ENCODE measurements at places on chromosomes 12 and 14.
A peak's percentile ranks its signal among the peaks of the same experiment; 100 is the strongest.

GRCh38 chr12:122026706-122027333 lies 5.1 kb downstream of the BCL7A start:
- no peak for DNase-seq

DNA sequence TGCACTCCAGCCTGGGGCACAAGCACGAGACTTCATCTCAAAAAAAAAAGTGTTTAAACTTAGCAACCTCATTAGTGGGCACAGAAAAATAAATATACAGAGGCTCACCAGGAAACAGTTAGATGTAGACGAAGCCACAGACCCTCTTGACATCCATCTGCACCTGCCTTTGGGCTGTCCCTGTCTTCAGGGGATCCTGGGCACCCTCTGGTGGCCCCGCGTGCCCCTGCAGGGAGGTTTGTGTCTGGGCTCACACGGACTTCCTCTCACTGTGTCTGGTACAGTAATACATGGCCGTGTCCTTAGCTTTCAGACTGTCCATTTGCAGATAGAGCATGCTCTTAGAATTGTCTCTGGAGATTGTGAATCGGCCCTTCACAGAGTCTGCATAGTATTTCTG lies 916.5 kb downstream of the TMEM121 start:
- no peak for DNase-seq

GRCh38 chr12:69470189-69471075 lies at the start of gene FRS2:
TSS of gene FRS2 (plus strand) at chr12:69470388. CDS start at chr12:69569031, 98,643 bp downstream.
- peak; percentile 92 for DNase-seq

- DNase-seq: no peak
These were observed 150.4 kb downstream of the PHETA1 start for GRCh38 chr12:111218499-111218898.

DNA sequence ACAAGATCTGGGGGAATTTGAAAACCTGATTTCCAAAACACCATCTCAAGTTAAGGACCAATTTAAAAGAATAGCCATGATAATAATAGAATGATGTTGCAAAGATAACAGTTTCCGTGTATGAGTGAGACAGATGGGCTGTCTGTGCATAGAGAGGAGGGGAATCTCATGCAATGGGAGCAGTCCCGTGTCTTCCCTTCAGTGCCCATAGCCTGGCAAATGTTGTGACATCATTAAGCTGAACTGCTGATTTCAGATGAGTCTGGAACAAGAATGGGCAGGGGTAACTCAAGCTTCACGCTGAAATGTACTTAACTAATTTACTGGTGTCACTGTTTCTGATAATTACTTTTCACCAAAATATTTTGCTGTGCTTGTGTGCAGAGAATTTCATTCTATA lies 454.0 kb downstream of the FOXG1 start:
- no peak for DNase-seq

- DNase-seq: no peak
These were observed 81.1 kb downstream of the MAP1LC3B2 start for GRCh38 chr12:116640281-116640680.

DNA sequence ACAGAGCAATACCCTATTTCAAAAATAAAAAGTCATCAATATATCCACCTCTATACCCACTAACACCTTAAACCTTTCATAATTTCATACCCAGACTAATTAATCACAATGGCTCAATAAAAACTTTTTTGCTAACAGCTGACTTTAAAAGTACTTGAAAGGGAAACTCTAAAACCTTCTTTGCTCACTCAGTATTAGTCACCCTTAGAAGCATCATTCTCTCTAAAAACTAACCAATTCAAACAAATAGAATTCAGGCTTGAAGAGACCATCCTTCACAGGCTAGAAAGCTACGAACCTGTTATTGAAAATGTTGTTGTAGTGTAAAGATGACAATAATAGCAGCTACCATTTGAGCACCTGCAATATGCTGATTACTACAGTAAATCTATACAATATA lies 37.2 kb downstream of the HECTD1 start:
- DNase-seq: peak; percentile 30

DNA sequence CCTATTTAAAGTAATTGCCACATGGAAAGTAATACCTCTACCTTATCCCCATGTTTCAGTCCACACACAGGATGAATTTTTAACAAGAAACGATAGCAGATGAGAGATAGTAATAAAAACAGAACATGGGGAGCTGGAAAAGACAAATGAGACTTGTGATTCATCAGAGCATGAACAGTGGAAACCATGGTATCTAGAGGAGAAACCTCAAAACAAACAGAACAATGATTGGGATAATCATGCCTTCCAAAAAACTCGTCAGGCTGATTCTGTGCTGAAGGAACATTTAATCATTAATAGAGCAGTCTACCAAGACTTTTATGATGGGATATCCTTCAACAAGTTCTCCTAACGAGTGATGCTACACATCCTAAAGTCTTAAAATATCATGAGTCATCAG lies 1390.7 kb downstream of the FSCB start:
- DNase-seq: no peak
